ENCODE measurements at places on chromosomes 1 and 21.

GRCh38 chr21:34883491-34884271, 165.4 kb downstream of the RUNX1 start:
- DNase-seq: peak; percentile 7

GRCh38 chr1:77282866-77283539, 1.2 kb downstream of the AK5 start:
- no peak for DNase-seq

GRCh38 chr1:65021795-65022194, 55.4 kb upstream of the JAK1 start:
- DNase-seq: no peak

GRCh38 chr1:24826510-24826909, 81.3 kb downstream of the CLIC4 start:
- DNase-seq: no peak

DNA sequence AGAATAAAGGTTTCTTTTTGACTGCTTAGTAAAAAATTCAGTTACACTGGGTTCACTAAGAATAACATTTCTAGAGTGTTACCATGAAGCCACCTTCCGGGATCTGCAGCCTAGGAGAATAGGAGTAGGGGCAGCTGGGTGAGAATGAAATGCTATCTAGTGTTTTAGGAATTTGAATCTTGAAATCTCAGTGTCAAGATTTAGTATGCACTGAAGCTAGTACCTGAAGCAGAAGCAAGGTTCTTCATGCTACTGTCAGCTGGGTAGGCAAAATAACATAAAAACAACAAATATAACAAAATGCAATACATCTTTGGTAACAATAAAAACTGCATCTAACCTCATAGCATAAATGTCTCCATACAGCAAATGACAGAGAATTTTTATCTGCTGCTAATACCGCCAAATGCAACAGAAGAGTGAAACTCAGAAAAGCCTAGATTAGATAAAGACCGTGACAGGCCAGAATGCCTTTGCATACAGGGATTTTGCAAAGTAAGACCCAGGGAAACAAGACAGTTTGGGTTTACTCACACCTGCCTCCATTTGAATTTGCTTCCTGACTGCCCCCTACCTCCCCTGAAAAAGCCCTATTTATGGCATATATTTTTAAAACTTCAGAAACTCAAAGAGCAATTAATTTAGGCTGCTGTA, 58.2 kb downstream of the GADD45A start:
- no peak for DNase-seq

- DNase-seq: no peak
These were observed 8.8 kb upstream of the CEP85 start for GRCh38 chr1:26225033-26225831.

DNA sequence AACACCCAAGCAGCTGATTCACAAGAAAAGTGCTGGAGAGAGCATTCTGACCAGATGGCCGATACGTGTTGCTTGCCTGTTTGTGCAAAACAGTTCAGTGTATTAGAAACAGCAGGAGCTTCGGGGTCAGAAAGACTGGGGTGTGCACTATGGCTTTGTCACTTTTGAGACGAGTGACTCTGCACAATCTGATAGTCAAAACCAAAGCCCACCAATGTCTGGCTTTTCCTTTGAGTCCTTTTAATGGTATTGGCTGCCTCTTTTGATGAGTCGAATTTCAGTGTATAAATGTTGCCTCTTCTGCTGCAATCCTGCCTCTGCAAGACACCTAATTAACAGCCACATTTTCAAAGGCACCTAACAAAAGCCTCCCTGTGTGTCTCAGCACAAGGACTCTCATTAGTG, 444.6 kb downstream of the AJAP1 start:
- no peak for DNase-seq

DNA sequence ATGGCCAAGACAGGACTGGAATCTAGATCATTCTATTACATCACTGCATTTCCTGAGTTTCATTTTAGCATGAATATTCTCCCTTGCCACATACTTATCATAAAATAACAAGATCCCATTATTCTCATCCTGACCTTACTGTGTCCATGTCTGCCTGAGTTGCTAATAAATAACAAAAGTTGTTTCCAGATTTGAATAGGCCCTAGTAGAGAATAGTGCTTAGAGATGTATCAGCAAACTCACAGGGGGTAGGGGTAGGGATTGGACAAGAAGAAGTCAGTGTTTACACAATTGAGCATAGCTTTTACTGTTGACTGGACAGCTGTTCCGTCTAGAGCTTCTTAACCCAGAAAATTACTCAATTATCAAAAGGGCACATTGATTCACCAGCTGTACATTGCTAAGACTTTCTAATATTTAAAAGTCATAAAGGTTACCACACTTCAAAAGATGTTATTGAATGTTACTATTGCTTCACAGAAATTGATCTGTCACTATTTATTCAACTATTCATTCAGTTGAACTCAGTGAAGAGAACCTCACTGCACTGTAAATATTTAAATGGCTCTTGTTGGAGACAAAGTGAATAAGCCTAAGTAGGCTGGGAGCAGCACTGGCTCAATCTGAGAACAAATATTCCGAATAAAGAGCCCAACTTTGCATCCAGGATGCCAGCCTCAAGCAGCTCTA, 121.9 kb downstream of the NRIP1 start:
- no peak for DNase-seq

GRCh38 chr21:43771199-43771675, 4.9 kb downstream of the CSTB start:
- no peak for DNase-seq

- DNase-seq: no peak
These were observed 553.8 kb upstream of the CAMK1G start for GRCh38 chr1:209029737-209030136.

DNA sequence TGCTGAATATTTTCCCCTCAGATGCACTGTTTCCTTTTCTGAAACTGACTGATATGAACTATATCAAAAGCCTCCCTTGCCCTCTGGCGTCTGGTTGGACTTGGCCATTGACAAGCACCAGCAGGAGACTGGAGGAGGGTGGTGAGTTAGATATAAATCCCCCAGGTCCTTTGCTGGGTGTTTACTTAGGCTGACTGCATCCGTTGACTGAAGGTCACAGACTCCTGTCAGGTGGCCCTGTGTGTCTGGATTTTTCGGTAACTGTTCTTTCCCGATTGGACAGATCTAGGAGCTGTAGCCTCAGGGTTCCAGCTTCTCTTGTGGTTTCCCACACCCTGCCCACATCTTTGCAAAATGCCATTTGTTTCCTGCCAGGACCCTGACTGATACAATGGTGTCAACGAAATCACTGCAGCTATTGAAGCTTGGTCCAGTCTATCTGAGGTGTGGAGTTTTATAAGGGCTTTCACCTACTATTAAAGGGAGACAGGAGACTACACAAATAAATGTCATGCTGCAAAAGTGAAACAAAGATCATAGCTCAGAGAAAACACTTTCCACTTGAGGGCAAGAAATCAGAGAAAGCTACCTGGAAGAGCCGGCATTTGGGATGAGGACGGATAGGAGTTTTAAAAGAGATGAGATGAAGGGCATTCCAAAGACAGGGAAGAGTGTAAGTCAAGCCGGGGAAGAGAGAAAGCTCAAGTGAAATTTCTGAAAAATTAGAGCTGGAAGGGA, 1.5 kb upstream of the MAGI3 start:
- no peak for DNase-seq

GRCh38 chr1:110554871-110555801, 36.2 kb upstream of the KCNA10 start:
- DNase-seq: no peak

GRCh38 chr1:162283657-162284056, 93.0 kb downstream of the SPATA46 start:
- no peak for DNase-seq

- DNase-seq: no peak
These were observed 10.9 kb upstream of the HES5 start for GRCh38 chr1:2540816-2541492.

GRCh38 chr1:155195201-155196102, 12.2 kb downstream of the THBS3 start:
- DNase-seq: no peak

- DNase-seq: no peak
These were observed 25.1 kb downstream of the TMEM201 start for GRCh38 chr1:9613625-9614299.

DNA sequence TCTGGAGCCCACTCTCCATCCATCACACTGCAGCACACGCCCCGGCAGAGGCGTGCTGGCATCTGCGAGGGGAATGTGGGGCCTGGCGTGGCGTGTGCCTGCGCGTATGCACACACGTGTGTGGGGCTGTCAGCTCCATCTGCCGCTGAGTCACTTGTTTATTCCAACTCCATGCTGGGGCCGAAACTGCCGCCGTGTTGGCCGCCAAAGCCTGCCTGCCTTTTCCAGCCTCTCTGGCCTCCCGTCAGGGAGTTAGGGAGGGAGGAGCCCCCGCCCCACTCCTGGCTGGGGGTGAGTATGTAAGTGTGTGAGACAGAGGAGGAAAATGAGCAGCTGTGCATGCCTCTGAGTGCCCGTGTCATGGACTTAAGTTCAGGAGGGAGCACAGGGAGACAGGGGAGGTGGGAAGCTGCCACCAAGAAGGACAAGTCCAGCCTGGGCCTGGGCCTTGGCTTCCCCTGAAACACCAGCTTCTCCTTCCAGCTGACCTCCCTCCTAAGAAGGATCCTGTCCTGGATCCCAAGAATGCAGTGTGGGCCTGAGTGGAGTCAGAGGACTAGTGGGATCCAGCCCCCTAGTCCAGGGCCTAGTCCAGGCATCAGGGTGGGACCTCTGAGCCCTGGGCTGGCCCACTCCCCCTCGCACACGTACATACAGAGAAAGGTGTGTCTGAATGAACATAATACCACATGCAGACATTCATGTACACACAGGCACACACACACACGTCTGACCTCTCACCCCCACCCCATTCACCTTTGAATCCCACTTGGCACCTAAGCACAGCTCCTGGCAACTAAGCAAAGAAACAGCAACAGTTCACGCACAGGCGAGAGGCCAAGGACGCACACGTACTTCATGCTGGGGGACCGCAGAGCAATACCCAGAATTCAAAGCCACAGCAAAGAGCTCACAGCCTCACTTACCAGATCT, 24.7 kb downstream of the MEF2D start:
- no peak for DNase-seq

- DNase-seq: no peak
These were observed 72.9 kb downstream of the HLCS start for GRCh38 chr21:36893581-36893980.

GRCh38 chr1:6028042-6028850, 17.4 kb upstream of the KCNAB2 start:
- no peak for DNase-seq

DNA sequence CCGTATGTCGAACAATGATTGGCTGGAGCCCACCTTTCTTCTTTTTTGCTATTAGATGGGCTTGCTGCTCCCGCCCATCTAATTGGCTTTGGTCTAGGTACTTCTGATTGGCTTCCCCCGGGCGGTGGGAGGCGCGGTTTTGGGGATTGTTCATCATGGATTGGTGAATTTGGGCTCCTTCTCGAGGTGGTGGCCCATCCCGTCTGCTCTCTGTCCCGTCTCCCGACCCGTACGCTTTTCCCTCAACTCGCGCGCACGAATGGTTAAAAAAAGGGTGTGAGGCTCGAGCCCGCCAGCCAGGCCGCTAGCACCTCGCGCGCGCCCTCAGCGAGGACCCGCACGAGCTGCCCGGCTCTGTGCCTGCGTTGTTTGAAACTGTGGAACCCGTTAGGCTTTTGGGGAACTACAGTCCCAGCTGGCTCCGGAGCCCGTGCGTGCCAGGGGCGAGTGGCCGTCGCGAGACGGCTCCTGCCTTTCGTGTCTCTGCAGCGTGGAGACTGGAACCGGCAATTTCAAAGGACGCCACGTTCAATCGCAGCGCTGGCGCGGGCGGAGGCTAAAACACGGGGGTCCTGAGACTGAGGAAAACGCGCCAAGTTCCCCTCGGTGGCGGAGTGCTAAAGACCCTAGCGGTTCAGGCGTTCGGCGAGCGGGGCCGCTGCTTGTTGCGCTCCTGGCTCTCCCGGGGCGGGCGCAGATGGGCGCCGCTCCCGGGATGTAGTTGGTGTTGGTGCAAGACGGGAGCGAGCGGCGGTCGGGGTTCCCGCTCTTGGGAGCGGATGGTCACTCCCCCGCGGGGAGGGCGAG, at the start of gene USP1:
TSS of gene USP1 (plus strand) at position 584 of the 807 bp plus-strand sequence. CDS start 2,819 bp downstream, outside the sequence.
- DNase-seq: peak; percentile 97

GRCh38 chr1:109796484-109797302, 33.0 kb upstream of the EPS8L3 start:
- DNase-seq: no peak

DNA sequence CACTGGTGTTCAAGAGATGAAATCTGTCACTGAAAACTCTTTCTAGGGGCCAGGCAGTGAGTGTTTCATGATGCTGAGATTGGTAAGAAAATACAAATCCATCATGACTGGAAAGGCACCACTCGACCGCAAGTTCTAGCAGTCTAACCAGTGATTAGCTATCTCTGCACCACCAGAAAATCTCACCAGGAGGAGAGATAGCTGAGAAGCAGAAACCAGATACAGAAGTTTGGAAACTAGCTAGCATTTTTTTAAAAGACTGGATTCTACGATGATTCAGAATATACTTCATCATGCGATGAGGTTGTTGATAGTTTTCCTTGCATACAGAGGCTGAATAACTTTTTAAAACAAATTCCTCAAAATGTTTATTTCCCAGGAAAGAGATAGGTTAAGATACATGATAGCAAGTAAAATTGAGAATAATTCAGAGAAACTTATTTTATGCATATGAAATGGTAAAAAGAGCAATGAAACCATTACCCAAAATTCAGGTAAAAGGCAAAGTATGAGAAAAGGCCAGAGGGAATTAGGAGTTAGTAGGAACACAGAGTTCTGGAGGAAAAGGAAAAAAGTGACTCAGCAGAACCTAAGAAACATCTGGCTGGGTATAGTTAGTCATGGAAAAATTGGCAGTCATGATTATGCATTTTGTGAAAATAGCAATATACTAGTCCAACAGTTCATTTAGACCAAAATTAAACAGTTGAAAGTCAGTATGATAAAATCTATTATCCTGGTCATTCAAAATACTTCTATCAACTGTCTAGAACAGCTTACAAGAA, 3.3 kb upstream of the F3 start:
- DNase-seq: no peak

GRCh38 chr1:201916649-201917249, 28.1 kb downstream of the SHISA4 start:
- DNase-seq: no peak

DNA sequence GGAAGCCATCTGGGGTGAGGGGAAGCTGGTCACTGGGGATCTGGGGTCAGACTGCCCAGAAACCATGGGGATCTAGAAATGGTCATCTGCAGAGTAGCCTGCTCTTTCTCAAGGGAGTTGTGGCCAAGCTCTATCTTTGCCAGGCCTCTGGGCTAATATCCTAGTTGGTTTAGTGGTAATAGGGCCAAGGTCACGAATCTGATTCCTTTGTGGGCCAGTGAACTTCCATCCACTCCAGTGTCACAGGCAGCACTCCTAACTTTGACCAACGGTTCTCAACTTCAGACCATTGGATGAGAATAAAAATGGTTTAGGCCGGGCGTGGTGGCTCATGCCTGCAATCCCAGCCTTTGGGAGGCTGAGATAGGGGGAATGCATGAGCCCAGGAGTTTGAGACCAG, 28.1 kb upstream of the PPP2R5A start:
- no peak for DNase-seq

- no peak for DNase-seq
These were observed 82.1 kb downstream of the OLFM3 start for GRCh38 chr1:101914473-101915242.

GRCh38 chr1:6586404-6586816, 6.6 kb downstream of the ZBTB48 start:
- DNase-seq: no peak

GRCh38 chr1:117611894-117612483, 6.1 kb downstream of the TENT5C start:
- DNase-seq: no peak

Data from keratinocyte (primary cell).